Renal pelvis (tissue), 12 donors: ENCODE measurements at places on chromosomes 4 and X. TPM values are rescaled to one million over a fixed set of nuclear protein-coding genes. Genes with fewer than 3 reads are reported as not detected.

DNA sequence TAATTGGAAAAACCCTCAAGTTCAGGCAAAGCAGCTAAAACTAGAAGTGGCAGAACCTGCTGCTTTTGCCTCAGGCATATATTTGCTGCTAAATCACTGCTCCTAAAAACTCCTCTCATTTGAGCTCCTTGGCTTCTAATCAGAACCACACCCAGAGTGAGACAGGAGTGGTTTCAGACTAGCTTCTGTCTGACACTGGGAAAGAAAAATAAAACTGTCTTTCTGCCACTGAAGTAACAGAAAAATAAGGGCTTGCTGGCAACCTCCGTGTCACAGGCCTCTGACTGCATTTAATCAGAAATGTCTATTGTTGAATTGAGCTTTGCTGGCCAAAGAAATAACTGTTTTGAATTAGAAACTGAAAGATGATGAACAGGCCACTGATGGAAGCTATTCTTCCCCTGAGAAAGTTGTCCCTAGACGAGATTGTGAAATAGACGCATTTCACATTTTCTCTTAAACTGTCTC lies 52.1 kb upstream of the RAP2C start:
- no peak for DNase-seq

DNA sequence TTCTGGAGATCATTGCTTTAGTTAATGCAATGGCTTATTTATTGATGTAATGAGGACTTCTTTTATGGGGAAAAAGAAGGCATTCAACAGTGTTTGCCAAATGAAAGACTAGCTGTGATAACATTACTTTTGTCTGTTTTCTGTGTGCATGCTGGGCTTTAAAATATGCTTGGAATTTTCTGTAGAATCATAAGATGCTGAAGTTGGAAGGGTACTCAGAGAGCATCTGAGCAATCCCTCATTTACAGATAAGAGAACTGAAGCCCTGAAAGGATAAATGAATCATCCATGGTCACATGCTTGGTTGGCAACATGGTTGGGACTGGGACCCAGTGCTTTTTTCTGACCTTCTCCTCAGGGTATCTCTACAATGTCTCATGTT lies 31.4 kb upstream of the PITX2 start:
- no peak for DNase-seq

- DNase-seq = no peak
Observed at GRCh38 chr4:108094923-108095482, 73.7 kb downstream of the LEF1 start.

DNA sequence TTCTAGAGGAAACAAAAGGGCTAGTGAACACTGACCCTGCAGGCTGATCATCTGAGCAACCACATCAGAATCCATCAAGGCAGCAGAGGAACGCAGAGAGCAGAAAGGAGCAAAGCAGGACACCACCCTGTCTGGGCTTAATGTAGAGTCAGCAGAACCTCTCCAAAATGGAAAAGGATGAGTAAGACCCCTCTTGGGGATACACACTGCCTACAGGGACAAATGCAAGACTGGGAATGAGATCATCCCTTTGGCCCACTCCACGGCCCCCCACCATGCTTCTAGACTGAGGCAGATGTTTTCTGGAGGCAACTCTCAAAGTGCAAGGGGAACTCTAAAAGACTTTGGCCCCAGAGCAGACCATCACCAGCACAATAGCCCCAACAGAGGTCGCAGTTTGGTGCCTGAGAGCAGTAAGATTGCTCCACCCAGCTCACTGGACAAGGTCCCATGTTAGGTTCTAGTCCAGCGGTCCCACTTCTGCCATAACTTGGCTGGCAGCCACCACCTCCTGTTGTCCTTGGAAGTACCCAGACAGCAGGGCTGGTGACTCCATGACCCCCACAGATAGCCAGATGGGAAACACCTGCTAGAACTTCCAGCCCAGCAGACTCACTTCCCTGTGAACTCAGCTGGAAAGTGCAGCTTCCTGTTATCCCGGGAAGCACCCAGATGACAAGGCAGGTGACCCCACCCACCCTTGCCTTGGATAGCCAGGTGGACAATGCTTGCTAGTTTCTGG lies 372.7 kb downstream of the INPP4B start:
- no peak for DNase-seq

- peak; percentile 4 for DNase-seq
Observed at GRCh38 chr4:73450398-73451004, 14.5 kb downstream of the AFP start.

DNA sequence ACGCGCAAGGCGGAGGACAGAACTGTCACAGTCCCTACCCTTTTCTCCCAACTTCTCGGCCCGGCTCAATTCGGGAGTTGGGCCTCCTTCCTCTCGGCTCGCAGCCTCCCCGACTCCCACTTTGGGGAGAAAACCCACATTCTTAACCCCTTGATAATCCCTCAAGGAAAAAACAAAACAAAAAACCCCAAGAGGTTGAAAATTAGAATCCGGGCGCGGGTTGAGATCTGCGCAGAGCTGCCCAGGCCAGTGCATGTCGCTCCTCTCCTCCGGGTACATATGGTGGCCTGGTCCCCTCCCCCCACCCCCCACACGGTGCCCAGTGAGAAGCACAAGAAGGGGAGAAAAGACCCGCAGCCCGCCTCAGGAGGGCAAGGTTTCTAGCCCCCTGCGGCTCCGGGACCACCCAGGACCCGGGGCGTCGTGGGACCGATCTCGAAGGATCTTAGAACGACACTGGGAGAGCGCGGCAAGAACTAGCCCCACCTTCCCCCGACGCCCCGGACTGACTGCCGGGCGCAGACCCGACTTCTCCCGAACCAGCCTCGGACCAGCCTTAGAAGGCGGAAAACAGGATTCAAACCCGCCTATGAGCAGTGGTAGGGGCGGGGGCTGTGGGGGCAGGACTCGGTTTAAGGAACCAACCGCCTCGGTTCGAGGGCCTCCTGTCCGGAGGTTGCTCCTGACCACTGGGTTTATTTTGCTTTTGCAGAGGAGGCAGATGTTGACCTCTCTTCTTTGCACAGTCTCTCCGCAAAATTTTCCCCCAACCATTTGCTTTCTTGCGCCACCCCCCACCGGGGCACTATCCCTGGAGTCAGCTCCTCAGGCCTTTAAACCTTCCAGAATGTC lies 2.5 kb upstream of the PDGFRA start:
- DNase-seq = peak; percentile 34

DNA sequence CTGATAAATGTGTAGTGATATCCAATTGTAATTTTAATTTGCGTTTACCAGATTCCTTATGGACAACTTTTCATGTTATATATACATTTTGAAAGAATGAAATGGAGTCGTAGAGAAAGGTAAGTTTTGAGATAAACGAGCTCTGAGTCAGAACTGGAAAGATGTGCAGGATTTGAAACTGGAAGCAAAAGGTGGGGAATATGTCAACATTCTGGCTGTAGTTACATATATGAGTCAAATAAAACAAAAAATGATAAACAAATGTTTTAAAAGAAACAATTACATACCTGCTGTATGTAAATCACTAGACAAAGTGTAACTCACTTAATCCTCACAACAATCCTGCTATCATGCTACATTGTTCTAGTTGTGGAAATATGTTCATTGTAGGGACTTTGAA lies 84.0 kb downstream of the LPAR4 start:
- no peak for DNase-seq

- DNase-seq = no peak
Observed at GRCh38 chr4:86272669-86273068, 87.2 kb downstream of the MAPK10 start.

DNA sequence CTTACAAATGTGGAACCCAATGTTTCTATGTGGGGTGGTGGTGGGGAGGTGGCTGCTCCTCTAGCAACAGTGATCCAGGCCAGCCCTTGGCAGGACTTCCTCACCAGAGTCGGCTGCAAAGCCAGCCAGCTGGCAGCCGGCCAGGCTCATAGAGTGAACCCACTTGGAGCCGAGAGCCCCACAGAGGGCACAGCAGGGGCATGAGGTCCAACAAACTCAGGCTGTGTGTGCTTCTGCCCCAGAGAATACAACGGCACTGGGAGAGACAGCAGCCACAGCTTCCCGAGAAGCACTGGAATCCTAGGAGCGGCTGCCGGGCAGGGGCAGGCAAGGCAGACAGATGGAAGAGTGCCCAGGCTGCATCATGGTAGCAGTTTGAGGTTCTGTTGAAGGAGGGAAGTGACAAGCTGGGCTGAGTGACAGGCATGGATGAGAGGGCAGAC lies 23.5 kb upstream of the SOWAHD start:
- no peak for DNase-seq

DNA sequence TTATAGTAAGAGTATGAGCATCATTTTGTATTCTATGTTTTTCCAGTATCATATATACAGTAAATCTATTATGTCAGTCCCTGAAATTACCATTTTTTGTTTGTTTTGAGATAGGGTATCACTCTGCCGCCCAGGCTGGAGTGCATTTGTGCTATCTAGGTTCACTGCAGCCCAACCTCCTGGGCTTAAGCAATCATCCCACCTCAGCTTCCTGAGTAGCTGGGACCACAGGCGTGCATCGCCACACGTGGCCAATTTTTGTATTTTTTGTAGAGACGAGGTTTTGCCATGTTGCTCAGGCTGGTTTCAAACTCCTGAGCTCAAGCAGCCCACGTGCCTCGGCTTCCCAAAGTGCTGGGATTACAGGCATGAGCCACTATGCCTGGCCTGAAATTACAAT lies 85.6 kb downstream of the ZNF330 start:
- DNase-seq = no peak

DNA sequence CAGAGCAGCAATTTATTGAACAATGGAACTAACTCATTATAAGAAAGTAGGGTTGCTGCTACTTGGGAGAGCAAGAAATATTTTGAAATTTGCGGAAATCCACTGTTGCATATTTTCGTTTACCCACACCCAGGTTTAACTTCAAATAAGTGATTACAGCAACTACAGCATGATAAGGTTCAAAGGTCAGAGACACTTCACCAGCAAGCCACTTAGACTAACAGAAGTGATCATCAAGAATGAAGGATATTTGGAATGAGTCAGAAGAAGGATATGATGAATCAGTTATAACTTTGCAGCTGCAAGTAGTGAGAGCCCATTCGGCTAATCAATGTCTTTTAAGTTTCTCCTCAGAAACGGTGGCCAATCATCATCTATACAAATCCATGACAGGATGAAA lies 199.3 kb downstream of the TMA16 start:
- no peak for DNase-seq

DNA sequence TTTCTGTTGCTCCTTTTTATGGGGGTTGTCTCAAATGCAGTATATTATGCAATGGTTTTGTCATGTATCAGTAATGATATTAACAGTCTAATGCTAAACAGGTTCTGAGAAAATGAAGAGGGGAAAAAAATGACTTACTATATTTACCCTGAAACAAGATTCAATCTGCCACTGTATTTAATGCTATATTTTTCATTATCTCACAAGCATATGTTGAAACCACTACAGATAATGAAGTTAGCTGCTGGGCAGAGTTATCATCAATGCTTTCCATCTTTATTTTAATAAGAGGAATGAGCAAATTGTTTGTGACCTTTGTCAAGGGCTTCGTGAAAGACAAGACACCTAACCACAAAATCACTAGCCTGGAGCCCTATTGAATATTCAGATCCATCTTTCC lies 32.6 kb upstream of the NAA11 start:
- DNase-seq = no peak

DNA sequence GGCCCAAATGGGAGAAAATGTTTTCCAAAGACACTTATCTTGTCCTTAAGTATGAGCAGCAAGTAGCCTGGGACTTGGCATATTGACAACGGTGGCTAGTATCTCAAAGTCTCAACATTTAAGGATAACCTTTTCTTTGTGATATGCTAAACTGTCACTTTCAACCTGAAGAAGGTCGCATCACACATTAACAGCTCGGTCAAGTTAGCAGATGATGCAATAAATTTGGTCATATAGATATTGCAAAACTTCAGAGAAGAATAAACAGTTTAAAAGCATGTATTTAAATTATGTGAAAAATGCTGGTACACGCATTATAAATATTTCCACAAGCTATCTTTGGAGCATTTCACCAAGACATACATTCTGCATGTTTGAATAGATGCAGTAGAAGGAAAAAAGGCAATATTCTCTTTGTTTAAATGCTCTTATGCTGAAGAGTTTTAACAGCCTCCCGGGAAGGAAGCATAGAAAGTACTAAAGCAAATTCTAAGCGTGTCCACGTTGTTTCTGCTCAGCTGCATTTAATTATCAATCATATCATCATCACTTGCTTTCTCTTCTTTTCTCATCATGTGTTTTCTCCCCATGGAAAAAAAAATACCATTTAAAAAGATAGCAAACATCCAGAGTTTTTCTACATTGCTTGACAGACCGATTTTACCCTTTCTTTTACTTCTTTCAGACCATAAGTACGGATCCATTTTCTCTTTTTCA lies 24.2 kb downstream of the ARHGAP6 start:
- DNase-seq = no peak

- no peak for DNase-seq
Observed at GRCh38 chr4:851701-852430, 25.9 kb upstream of the CPLX1 start.

DNA sequence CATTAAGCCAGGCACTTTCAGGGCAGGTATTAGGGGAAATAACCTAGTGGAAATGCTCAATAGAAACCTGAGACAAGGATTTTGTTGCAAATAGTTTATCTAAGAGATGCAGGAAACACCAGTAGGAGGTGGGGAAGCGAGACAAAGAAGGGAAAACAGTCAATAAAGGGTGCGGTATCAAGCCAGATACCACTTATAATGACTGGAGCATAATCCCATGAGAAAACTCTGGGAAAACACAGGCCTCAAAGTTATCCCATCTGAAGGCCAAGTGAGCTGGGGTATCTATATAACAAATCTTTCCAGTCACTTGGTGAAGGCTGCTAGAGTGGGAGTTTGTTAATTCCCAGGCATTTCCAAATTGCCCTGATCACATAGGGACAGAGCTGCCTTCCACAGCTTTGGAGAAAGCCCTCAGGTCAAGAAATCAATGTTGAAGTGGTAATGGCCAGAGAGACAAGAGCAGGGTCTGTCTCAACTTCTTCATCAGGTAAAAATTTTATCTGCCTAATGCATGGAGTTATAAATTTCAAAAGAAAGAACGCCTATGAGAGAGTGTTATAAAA lies 9.8 kb upstream of the HMGB2 start:
- DNase-seq = no peak

GRCh38 chr4:64158648-64159326 lies 250.5 kb downstream of the TECRL start:
- peak; percentile 48 for DNase-seq

GRCh38 chr4:187208651-187209050 lies 485.0 kb upstream of the FAT1 start:
- DNase-seq = no peak

NRK gene
- polyA plus RNA-seq = 14.3 TPM

LANCL3 gene
- 0.09 TPM for polyA plus RNA-seq

MEPE gene
- not detected for polyA plus RNA-seq

SPACA5 gene
- not detected for polyA plus RNA-seq

NXT2 gene
- polyA plus RNA-seq = 15.2 TPM

ARHGAP6 gene
- 13.4 TPM for polyA plus RNA-seq

TMEM255A gene
- polyA plus RNA-seq = 0.25 TPM

WAS gene
- 4.9 TPM for polyA plus RNA-seq

SLC39A8 gene
- polyA plus RNA-seq = 18.8 TPM

CT45A2 gene
- not detected for polyA plus RNA-seq

LINC00632 gene
- polyA plus RNA-seq = 7.0 TPM
